Tracheal epithelial cell (primary cell): ENCODE measurements at places on chromosomes 2 and 18. TPM values are rescaled to one million over a fixed set of nuclear protein-coding genes. Genes with fewer than 3 reads are reported as not detected.

Gene TNFRSF11A
- 0.21 and 0.72 TPM in 2 replicates for total RNA-seq

Gene ARHGEF33
- total RNA-seq, result under 0.01 and 0.64 TPM in 2 replicates

Gene RAX
- not detected in 2 replicates for total RNA-seq

Gene SNORC
- 0.24 and 1.3 TPM in 2 replicates for total RNA-seq

Gene ANO7
- total RNA-seq, result 0.24 TPM in 1 of 2 replicates, not detected in the other

Gene EVX2
- total RNA-seq, result not detected in 2 replicates

Gene ACVR1C
- total RNA-seq, result 0.64 and 0.72 TPM in 2 replicates

Gene HTR2B
- total RNA-seq, result not detected in 2 replicates

Gene GALNT14
- 12.8 and 28.2 TPM in 2 replicates for total RNA-seq

Gene HOXD8
- total RNA-seq, result 0.21 and 1.7 TPM in 2 replicates

Gene KCNS3
- 3.0 and 20.2 TPM in 2 replicates for total RNA-seq

Gene CHST9
- total RNA-seq, result 0.72 and 1.3 TPM in 2 replicates

Gene CXCR2
- total RNA-seq, result under 0.01 and 0.48 TPM in 2 replicates

Gene ITGA4
- under 0.01 and 3.1 TPM in 2 replicates for total RNA-seq

Gene EPG5
- 13.3 and 13.6 TPM in 2 replicates for total RNA-seq

Gene RSAD2
- total RNA-seq, result 0.21 and 2.2 TPM in 2 replicates

Gene RAB3GAP1
- total RNA-seq, result 87.5 and 110 TPM in 2 replicates

Gene REG3G
- not detected in 2 replicates for total RNA-seq

Gene XDH
- 3.2 and 11.3 TPM in 2 replicates for total RNA-seq

Gene CFC1
- not detected in 2 replicates for total RNA-seq

Gene DSG4
- total RNA-seq, result not detected in 2 replicates

Gene KCNIP3
- total RNA-seq, result 11.1 TPM in 1 of 2 replicates, not detected in the other

Gene SLC8A1
- total RNA-seq, result 3.6 and 6.3 TPM in 2 replicates

Gene UGT1A10
- not detected in 2 replicates for total RNA-seq

Gene ALPP
- total RNA-seq, result not detected in 2 replicates

Gene LRPPRC
- total RNA-seq, result 68.0 and 89.5 TPM in 2 replicates

Gene NYAP2
- total RNA-seq, result under 0.01 TPM in 1 of 2 replicates, not detected in the other

Gene RESP18
- not detected in 2 replicates for total RNA-seq

Gene SCTR
- total RNA-seq, result not detected in 2 replicates

Gene GNLY
- not detected in 2 replicates for total RNA-seq

Gene GAL3ST2
- total RNA-seq, result not detected in 2 replicates

Gene GRP
- not detected in 2 replicates for total RNA-seq

Gene SERPINB12
- 0.43 and 0.48 TPM in 2 replicates for total RNA-seq

Gene GDF7
- under 0.01 TPM in 2 replicates for total RNA-seq

Gene CDCA7
- total RNA-seq, result 3.1 and 7.2 TPM in 2 replicates

Gene POMC
- total RNA-seq, result 0.72 TPM in 1 of 2 replicates, not detected in the other

Gene SCYGR4
- not detected in 2 replicates for total RNA-seq

Gene TFCP2L1
- total RNA-seq, result 7.5 and 18.5 TPM in 2 replicates

Gene EFR3B
- total RNA-seq, result under 0.01 TPM in 1 of 2 replicates, not detected in the other

Gene ZNF521
- total RNA-seq, result 0.72 TPM in 1 of 2 replicates, not detected in the other

Gene TUBA4B
- not detected in 2 replicates for total RNA-seq

Gene OTOF
- under 0.01 TPM in 1 of 2 replicates, not detected in the other for total RNA-seq

Gene TRIM43
- 0.48 TPM in 1 of 2 replicates, not detected in the other for total RNA-seq

Gene NT5DC4
- not detected in 2 replicates for total RNA-seq

Gene ESCO1
- total RNA-seq, result 17.8 and 18.1 TPM in 2 replicates

Gene ARHGAP25
- total RNA-seq, result 0.43 and 2.4 TPM in 2 replicates

Gene FOXI3
- not detected in 2 replicates for total RNA-seq

Gene GBX2
- not detected in 2 replicates for total RNA-seq

Gene CYRIA
- total RNA-seq, result 2.1 and 4.3 TPM in 2 replicates

Gene CNGA3
- not detected in 2 replicates for total RNA-seq

Gene ATG9A
- 20.9 and 34.0 TPM in 2 replicates for total RNA-seq

Gene CNTNAP5
- not detected in 2 replicates for total RNA-seq

Gene RTP5
- not detected in 2 replicates for total RNA-seq

Gene LRP2
- total RNA-seq, result under 0.01 TPM in 1 of 2 replicates, not detected in the other
